CD4-positive, alpha-beta T cell (primary cell): ENCODE measurements at places on chromosomes 11 and 22. TPM values are rescaled to one million over a fixed set of nuclear protein-coding genes. Genes with fewer than 3 reads are reported as not detected.

Gene UQCC3
- 1.5 TPM for total RNA-seq

Gene PIH1D2
- total RNA-seq: not detected

Gene SLC25A22
- 11.1 TPM for total RNA-seq

Gene PRDX5
- 33.1 TPM for total RNA-seq

Gene C11orf86
- total RNA-seq: not detected

Gene ROBO3
- 26.2 TPM for total RNA-seq

Gene SERHL2
- 0.69 TPM for total RNA-seq

Gene RAG2
- not detected for total RNA-seq

Gene KLHL35
- 0.33 TPM for total RNA-seq

Gene ZNF74
- total RNA-seq: 2.3 TPM
